NCI-H2171 (cell line): ENCODE measurements at places on chromosomes 1 and 21.

GRCh38 chr1:207026104-207026534 lies 6.4 kb downstream of the C1orf116 start:
- no peak for DNase-seq

GRCh38 chr1:54888080-54888733 lies 1.2 kb upstream of the DHCR24 start:
- DNase-seq, result no peak

GRCh38 chr1:94045465-94046056 lies 75.4 kb downstream of the ABCA4 start:
- DNase-seq, result no peak

DNA sequence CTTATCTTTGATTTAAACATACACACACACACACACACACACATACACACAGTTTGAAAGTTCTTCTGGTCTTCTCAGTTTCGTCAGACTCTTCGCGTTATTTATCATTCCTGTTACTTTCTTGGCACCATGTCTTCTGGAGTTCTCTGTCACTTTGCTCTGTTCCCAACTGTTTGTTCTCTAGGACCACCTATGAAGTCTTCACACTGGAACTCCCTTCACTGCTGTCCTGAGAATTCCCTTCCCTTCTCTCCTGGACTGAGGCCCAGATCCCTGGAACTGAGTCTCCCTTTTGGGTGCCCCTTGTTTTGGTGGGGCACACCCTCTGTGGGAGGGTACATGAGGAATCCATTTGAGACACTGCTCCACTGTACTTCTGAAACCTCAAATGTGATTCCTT lies 30.5 kb downstream of the ALG14 start:
- DNase-seq, result no peak

- DNase-seq, result no peak
Measured at GRCh38 chr1:201653233-201653632, 114.3 kb downstream of the NAV1 start.

DNA sequence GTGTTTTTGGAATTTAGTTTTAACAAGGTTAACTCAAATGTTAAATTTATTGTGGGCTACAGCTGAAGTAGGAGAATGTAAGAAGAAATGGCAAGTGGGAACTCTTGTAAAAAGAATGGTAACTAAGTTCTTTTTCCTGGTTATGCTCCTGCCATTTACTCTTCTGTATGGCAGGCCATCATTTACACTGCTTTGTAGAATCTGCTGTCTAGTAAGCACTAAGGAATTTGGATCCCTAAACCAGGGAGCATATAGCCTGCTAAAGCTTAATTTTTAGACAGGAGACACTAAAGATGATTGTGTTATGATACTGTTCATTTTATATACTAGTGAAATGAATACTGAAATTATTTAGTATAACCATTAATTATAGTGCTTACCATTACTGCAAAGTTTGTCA lies 85.3 kb downstream of the CAMTA1 start:
- DNase-seq, result no peak

DNA sequence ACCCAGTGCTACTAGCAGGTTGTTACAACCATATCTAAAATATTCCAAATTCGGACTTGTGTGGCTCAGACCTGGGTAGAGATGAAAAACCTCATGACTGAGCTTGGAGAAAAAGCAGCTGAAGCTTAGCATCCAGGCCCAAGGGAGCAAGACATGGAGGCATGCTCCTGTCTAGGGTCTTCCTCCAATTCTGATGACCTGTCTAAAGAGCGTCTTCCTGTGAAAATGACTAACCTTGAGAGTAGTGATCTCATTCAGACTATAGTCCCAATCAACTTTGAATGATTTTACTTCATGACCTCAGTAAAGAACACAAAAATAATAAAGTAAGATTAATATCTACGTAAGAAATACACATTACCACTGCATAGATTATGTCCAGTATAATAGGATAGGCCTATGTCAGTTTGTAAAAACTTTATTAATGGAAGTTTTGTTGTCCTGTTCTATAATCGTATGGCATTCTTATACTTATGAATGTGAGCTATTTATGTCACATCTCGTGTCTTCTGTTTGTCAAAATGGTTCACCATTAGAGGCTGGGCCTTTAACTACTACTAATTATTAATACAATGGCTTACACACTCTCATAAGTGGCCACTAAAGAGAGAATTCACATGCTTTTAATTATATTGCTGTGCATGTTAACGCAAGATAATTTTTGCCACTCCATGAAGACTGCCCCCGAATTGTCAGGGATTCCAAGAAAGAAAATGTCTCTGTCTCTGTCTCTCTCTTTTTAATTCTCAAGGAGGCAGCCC lies 201.3 kb downstream of the NCAM2 start:
- no peak for DNase-seq

DNA sequence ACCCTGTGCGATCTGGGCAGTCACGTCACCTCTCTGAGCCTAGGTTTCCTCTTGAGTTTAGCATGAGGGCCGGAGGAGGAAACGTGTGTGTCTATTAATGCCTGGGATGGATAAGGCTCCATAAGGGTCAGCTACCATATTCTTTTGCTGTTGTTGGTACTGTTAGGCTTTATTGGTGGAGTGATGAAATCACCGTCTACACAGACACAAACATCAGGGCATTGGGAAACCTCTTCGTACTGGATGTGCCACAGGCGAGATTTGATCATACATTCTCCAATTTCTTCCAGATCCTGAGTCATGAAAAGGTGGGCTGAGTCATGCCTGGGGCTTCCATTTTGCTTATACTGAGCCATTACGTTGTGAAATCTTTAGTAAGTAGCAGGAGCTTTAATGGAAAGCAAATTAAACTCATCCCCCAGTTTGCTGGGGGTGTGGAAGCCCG lies 24.9 kb upstream of the GRHL3 start:
- no peak for DNase-seq

DNA sequence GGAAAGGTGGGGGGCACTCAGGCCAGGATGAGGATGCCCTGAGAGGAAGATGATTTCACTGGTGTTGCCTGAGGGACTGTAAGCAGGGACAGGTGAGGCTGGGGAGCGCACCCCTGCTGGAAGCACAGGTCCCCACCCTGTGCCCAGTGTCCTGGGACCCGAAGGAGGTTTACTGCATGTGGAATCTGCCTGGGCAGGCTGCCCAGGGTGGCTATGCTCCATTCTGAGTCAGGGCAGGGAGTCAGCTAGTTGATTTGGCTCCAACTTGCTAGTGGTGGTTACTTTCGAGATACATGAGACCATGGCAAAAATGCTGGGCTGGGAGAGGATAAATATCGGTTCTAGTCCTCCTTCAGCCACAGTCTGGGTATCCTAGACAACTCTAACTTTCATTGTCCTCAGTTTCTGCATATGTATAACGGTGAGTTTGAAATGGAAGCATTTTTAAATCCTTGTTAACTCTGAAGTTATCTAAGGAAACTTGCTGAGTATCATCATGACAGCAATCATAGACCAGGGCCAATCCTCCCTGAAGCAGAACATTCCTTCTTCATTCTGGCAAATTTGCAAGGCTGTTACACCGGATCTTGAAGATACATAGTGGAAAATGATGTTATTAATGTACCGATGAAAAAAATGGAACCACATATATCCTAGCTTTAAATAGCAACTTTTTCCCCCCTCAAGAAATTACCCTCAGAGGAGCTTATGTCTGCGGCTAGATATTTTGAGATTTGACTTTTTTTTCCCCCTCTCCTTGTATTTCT lies 7.7 kb downstream of the TLR5 start:
- no peak for DNase-seq

GRCh38 chr1:246786606-246787238 lies 62.5 kb downstream of the SCCPDH start:
- DNase-seq, result peak; percentile 82

DNA sequence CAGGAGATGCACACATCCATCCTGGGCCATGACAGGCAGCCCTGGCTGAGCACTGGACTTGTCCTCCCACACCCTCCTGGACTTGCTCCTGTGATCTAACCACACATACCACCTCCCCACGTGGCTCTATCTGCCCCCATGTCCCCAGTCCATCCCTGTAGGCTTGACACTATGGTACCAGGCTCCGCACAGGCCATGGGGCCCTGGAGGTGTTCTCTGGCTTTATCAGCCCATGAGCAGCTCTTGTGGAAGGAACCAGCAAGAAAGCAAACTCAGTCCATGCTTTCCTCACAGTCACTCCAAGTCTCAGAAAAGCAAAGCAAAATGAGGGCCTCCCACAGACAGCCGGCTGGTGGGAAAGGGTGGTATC lies 61.6 kb downstream of the CD46 start:
- no peak for DNase-seq

DNA sequence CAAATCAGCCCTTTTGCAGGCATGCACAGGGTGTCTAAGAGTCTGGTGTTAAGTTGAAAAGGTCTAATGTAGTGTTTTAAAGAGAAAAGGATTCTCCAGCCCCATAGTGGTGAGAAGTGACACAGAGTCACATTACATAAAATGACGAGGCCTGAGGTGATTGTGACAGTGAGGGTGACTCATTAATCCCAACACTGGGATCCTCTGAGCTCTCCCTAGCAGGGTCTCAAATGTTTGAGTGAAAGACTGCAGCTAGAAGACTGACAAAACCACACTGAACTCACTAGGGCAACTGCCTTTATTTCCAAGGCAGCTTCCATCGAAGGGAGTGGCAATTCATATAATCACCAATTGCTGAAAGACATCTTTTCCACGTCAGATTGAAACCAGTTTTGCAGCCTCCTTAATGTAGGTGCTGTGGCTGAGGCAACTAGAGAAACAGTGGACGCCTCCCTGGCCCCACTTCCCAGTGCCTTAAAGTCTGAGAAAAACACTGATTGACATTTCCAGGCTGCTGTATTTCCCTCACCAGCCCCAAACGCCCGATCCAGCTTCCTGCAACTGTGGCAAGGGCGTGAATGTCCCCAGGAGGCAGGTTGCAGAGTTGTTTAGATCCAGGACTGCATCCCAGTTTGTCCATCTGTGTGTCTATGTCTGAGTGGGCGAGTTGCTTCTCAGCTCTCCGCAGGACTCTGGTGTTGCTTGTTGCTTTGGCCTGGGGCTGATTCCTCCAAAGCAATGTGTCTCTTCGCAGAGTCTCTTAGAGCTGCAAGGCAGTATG lies 81.4 kb downstream of the RUNX1 start:
- no peak for DNase-seq

DNA sequence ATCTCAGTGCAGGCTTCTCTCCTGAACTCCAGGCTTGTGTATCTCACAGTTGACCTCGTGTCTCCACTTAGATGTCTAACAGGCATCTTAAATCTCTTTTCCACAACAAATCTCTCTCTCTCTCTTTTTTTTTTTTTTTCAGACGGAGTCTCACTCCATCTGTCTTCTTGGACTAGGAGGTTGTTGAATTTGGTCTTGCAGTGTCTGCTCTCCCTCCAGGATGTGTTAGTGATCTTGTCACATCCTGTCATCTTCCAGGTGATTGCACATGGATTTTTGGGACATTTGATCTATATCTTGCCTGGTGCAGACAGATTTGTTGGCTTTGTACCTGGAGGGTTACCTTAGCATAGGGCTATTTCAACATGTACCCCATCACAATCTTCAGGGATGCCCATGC lies 26.5 kb upstream of the KCNA10 start:
- no peak for DNase-seq

GRCh38 chr21:31318971-31319370 lies 25.1 kb downstream of the TIAM1 start:
- DNase-seq, result no peak
